ENCODE measurements at places on chromosomes 2 and 18.

GRCh38 chr2:112887964-112888749, 22.8 kb upstream of the IL37 start:
- DNase-seq, result no peak

DNA sequence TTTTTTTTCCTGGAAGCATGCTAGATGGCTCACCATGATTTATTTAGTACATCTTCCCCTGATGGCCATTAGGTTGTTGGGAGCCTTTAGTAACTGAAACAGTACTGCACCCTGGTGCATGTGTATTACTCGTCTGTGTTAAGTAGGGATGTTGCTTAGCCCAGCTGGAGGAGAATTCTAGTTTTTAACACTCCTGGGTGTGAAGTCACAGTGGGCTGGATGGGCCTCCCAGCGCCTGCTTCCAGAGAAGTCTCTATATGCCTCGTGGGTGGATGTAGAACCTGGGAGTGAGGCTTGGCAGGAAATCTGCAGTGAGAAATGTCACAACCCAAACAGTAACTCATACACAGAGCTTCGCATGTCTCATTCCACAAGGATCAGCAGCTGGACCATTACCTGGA, 28.9 kb upstream of the NT5DC4 start:
- no peak for DNase-seq

GRCh38 chr2:235609321-235609720, 115.5 kb downstream of the AGAP1 start:
- no peak for DNase-seq

DNA sequence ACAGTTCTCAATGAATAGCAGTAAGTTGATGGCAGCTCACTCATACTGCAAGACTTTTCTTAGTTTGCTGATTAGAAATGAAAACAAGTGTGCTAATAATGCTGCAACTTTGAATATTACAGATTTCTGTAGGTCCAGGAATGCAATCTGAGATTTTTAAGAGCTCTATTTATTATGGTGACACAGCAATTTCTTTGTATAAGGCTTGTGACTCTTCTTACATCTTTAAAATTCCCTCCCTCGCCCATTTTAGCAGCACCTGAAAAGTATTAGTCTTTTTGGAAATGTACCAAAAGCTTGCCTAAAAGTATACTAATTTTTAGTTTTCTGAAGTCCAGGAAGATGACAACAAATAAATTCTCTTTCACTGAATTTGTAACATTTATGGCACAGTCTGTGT, 4.4 kb upstream of the HTR2B start:
- no peak for DNase-seq

DNA sequence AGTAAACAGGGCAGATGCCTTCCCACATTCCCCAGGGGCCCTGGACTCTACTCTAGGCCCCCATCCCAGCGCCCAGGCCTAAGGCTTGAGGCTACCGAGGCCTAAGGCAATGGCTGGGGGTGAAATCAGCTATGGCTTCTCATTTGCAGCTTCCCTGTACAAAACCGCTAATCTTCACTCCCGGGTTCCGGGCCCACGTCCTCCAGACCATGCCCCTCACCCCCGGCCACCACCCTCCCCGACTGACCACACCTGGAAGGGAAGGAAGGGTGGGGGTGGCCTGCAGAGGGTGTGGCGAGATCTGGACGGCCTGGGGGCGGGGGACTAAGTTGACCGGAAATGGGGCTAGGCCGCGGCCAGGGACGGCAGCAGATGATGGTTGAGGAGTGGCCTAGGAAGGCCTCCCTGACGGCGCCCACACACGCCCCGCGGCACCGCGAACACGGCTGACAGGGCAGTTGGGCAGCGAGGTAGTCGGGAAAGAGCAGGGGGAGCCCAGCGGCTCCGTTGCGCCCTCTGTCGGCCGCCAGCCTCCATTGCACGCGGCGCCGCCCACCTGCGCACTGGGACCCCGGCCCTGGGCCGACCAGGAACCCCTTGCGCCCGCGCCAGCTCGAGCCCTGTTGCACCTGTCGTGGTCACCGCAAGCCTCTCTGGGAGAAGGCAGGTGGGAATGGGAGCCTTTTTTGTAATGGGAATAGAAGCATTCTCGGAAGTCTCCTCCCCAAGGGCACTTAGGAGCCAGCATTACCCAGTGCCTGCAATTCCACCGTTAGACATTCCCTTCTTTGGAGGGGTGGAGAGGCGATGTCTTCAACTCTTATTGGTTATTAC, 117.1 kb upstream of the STPG4 start:
- DNase-seq, result no peak

DNA sequence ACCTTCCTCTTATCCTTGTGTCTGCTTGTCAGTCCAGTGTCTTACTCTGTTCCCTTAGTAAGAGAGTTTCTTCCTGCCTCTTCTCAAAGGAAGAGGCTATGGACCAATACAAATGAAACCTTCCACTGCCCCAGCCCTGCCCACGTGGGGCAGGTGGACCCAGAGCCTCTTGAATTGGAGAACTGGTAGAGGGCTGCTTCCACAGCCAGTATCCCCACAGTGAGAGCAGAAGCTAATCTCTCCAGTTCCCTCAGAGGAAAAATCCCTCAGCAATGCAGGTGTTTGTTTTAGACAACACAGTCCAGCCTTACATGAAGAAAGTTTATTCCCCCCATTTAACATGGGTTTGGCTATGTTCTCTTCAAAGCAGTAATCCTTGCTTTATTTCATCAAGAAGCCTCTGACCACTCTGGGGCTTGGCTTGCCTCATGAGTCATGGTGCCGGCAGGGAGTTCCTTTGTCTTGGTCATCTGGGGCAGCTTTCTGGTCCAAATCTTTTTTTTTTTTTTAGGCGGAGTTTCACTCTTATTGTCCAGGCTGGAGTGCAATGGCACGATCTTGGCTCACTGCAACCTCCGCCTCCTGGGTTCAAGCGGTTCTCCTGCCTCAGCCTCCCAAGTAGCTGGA, 6.5 kb upstream of the CYBRD1 start:
- DNase-seq, result no peak

- no peak for DNase-seq
Measured at GRCh38 chr2:37550190-37550589, 121.3 kb downstream of the CDC42EP3 start.

- no peak for DNase-seq
Measured at GRCh38 chr18:57846258-57846657, 43.1 kb upstream of the ATP8B1 start.

DNA sequence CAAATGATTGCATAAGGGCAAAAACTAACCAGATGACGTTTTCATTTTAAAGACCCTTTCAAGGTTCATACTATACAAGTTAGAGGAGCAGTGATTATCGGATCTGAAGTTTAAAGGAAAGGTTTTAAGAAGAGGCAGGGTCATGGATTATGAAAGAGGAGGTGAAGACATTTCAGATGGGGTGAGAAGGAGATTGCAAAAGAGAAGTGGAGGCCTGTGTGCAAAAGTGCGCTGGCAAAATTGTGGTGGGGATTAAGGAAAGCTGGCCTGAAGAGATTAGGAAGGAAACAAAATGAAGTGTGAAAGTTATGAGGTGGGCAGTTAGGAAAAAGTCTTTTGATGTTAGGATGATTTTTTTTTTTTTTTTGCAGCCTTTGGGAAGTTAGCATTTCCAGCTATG, 935.7 kb upstream of the FAM98A start:
- no peak for DNase-seq

- DNase-seq, result no peak
Measured at GRCh38 chr18:78679031-78679430, 300.6 kb upstream of the SALL3 start.

DNA sequence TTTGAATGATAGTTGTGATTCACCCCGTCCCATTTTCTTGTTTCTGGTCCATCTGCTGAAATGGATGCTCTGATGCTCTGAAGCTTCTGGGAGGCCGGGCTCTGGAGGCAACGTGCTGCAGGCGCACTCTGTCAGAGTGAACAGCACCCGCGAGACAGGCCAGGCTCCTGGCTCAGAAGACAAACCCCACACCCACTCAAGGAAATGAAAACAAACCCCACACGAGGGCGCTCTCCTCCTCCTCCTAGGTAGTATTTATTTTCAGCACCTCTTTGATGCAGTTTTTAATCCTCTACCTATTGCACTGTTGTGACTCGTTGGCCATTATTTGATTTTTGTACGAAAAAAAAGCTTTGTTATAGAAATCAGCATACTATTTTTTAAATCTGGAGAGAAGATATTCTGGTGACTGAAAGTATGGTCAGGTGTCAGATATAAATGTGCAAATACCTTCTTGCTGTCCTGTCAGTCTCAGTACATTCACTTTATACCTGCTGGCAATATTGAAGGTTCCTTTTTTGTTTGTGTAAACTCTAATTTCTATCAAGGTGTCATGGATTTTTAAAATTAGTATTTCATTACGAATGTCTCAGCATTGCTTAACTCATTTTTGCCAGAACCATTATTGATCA, 10.3 kb upstream of the CHST10 start:
- no peak for DNase-seq

GRCh38 chr2:178844269-178844668, 37.0 kb upstream of the TTN start:
- no peak for DNase-seq

- DNase-seq, result no peak
Measured at GRCh38 chr2:191839918-191840804, 6.7 kb downstream of the CAVIN2 start.

DNA sequence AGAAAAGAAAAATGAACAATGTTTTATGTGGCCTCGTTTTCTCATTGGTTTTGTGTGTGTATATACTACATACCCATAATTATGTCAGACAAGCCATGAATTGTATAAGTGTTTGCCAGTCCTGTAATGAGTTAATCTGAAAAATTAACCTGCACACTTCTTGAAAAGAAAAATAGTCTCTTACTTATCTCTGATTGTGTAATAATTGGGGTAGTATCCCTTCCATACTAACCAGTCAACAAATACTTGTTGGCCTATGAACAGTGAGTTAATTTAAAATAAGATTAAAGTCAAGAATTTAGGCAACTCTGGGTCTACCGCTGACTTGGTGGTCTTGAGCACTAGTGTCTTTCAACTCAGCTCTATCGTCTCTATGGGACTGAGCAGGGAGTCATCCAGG, 48.8 kb downstream of the ACVR1 start:
- no peak for DNase-seq

DNA sequence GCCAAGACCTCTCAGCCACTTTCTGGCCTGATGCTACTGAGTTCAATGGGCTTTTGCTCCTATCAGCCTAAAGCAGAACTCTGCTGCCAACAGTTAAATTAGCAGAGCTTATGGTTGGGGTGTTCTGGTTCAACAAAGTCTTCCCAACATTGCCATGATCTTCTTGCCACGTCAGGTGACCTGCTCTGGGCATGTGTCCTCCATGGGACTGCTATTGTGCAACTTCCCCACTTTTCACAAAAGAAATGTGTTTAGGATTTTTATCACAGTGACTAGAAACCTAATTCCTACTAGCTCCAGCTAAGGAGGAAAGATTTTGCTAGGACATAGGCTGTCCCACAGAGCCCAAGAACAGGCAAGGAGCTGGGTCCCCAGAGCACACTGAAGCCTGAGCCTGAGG, 56.4 kb downstream of the ALK start:
- no peak for DNase-seq

DNA sequence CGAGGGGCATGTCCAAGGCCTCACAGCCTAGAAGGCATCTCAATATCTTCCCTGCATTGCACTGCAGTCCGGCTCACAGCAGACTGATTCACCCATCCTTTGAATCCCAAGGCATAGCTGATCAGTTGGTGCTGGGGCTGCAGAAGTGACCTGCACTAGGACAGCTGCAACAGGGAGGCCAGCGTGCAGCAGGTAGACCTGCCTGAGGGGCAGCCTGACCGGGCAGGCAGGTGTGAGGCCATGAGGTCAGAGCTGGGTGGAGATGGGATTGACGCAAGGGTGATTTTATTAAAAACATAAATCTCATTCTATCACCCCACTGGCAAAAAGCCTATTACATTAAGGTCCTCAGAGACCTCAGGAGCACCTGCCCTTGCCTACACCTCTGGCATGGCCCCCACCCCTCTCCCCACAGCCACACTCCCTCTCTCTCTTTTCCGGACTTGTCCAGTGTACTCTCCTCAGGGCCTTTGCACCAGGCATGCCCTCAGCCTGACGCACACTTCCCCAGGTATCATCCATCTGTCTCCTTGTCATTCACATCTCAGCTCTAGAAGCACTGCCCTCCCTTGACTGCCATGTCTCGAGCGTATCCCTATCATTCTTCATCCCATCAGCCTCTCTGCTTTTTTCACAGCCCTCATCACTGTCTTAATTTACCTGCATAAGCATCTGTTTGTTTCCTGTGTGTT, 63.5 kb upstream of the WIPF1 start:
- DNase-seq, result no peak

GRCh38 chr2:200509235-200509611, 645 bp downstream of the KCTD18 start:
- DNase-seq, result no peak

GRCh38 chr18:41993151-41993550, 38.1 kb downstream of the PIK3C3 start:
- no peak for DNase-seq

GRCh38 chr18:42883169-42883568, 232.3 kb downstream of the RIT2 start:
- DNase-seq, result no peak

DNA sequence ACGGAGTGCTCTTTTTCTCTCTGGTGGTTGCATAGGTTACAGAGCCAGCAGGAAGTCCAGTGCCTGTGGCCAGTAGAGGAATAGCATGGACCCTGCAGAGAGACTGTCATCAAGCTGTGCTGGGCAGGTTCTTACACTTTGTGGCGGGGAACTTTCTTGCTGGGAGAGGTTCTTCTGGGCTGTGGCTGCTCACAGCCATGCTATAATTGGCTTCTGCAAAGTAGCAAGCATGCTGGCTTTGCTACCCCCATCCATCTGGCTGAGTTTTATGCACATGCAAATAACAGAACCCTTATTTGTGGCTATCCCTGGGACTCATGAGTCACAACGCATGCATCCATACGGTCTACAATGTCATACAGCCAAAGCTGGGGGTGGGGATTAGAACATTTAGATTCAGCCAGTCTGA, 68.9 kb downstream of the PLCL1 start:
- no peak for DNase-seq

GRCh38 chr18:29430416-29430815, 1253.5 kb upstream of the CDH2 start:
- DNase-seq, result no peak

- DNase-seq, result no peak
Measured at GRCh38 chr2:218745559-218746469, 35.2 kb downstream of the TTLL4 start.

GRCh38 chr2:197209742-197210408, 100.7 kb downstream of the ANKRD44 start:
- DNase-seq, result peak; percentile 47

GRCh38 chr2:45640576-45640975, 10.9 kb upstream of the PRKCE start:
- DNase-seq, result no peak

- DNase-seq, result no peak
Measured at GRCh38 chr18:62625019-62625418, 90.3 kb upstream of the PHLPP1 start.

- DNase-seq, result no peak
Measured at GRCh38 chr2:7972670-7973069, 709.2 kb upstream of the ID2 start.

All from GF-D8 (cell line).